ENCODE measurements at places on chromosomes 13 and 19.

DNA sequence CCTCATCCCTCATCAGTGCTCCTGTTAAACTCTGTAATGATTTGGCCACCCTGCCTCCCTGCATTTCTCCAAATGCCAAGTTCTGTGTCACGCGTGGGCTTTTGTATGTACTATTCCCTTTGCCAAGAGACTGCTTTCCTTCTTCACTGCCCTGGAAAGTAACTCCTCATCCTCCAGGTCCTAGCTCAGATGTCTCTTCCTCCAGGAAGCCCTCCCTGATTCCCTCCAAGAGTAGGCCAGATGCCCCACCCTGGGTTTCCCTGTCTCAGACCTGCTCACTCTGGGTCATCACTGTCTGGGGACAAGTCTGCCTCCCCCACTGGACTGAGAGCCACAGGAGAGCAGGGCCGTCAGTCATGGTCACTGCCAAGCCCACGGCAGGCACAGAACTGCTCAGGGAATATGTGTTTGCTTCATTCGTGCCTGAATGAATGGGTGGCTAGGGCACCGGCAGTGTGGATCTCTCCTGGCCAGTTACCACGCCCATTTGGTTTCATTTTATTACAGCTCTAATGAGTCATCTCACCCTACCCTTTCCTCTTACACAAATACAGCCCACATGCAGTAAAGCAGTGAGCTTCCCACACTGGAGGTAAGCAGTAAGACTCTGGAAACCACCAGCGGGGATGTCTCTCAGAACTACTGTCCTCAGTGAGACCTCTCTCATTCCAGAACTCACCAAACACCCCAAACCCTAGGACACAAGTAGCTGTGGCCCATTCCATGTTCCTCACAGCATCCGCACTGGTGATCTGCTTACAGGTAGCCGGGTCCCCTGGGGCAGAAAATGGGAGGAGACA, 12.1 kb upstream of the GPR4 start:
- peak; percentile 47 for DNase-seq

DNA sequence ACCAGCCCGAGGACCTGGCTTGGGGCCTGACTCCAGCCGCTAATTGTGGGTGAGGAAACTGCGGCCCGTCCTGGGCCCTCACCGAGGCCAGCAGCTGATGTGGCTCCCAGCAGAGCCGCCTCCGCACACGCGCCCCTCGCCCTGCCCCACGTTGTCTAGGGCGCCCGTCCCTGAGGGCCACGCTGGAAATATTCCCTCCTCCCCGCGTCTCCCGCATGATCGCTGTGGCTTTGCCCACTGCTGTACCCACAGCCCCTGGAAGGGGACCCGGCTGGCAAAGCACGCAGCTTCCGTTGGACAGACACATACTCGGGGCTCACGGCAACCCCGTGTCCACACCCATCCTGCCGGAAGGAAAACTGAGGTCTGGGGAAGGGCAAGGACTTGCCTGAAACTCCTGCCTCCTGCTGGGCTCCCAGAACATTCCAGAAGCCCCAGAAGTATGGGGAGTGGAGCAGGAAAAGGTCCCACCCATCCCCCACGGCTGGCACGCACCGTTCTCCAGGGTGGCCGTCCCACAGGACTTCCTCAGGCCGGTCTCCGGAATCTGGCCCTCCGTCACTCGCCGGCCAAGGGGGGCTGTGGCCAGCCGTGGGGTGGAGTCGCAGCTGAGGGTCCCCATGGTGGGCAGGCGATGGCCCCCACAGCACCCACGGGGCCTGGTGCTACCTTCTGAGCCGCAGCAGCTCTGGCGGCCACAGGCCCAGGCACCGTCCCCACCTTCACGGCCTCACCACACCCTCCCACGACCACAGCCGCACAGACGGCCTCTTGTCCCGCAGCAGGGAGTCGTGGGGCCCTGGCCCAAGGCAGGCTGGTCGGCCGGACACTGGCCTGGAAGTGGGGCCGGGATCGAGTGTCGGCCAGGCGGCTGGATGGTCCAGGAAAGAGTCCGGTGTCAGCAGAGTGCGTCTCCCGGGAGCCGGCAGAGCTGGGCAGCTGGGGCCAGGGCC, 13.6 kb upstream of the SHC2 start:
- no peak for DNase-seq

GRCh38 chr19:46944918-46945628, 74.6 kb upstream of the NPAS1 start:
- DNase-seq, result no peak

- peak; percentile 53 for DNase-seq
Measured at GRCh38 chr19:38317104-38317612, 1.4 kb upstream of the YIF1B start.

GRCh38 chr19:36686365-36687213, 823 bp upstream of the ZNF567 start:
- no peak for DNase-seq

DNA sequence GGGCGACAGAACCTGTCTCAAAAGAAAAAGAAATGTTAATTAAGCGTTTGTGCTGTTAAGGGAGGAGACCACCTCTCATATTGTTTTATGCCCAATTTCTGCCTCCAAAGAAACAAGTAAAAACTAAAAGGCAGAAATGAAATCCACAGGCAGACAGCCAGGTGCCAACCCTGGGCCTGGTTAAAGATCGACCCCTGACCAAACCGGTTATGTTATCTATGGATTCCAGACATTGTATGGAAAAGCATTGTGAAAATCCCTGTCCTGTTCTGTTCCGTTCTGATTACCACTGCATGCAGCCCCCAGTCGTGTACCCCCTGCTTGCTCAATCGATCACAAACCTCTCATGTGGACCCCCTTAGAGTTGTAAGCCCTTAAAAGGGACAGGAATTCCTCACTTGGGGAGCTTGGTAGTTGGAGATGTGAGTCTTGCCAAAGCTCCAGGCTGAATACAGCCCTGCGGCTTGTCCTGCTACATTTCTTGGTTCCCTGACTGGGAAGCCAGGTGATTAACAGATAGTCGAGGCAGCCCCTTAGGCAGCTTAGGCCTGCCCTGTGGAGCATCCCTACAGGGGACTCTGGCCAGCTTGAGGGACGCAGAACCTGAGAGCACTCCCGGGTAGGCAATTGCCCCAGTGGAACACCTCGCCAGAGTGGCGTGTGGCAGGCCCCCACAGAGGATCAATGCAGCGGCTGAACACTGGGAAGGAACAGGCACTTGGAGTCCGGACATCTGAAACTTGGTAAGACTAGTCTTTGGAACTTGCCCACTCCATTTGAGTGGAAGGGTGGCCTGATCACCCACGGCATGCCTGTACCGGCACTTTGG, 748 bp upstream of the ZNF552 start:
- no peak for DNase-seq

GRCh38 chr19:45693106-45693788, 781 bp downstream of the QPCTL start:
- peak; percentile 60 for DNase-seq

DNA sequence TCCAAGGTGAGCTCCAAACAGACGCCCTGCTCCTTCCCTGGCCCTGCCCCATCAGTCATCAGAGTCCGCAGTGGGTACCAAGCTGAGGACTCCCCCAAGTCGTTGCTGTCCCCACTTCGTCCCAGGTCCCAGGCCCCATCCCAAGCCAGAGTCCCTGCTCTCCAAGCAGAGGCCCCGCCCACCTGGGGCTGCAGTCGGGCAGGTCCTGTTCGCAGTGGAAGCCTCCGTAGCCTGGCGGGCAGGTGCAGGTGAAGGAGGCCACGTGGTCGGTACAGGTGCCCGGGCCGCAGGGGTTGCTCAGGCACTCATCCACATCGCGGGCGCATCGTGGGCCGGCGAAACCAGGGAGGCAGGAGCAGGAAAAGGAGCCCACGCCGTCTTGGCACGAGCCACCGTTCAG, 19.4 kb downstream of the NOTCH3 start:
- DNase-seq, result no peak

DNA sequence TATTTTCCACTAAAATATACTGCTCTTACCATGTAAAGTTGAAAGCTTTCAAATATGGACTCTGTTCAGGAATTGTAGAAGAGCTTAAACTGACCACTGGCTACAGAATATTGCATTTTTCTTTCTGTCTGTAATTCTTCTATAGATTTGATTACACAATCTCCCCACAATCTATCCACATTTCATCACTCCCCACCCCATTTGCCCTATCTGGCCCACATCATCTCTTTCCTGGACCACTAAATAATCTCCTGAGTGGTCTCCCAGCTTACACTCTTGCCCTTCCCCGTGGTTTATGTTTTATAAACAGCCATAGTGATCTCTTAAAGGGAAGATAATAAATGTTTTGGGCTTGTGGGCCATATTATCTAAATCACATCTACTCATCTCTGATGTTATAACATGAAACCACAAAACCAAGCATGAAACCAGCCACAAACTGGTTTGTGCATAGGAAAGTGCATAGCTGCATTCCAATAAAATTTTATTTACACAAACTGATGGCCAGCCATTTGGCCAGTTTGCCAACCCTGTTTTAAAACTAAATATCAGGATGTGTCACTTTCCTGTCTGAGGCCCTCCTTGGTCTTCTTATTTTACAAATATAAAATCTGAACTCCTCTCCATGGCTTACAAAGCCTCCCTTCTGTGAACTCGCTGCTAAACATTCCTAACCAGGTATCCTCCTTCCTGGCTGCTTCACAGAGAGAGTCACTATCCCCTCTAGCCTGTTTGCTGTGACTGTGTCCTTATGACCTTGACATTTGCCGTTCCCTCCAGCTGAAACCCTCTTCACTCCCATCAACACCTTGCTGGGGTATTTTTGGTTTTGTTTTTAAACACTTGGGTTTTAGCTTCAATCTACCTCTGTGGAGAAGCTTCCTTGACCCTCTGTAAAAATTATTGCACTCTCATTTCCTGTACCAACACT, 500.9 kb downstream of the GPC6 start:
- no peak for DNase-seq

DNA sequence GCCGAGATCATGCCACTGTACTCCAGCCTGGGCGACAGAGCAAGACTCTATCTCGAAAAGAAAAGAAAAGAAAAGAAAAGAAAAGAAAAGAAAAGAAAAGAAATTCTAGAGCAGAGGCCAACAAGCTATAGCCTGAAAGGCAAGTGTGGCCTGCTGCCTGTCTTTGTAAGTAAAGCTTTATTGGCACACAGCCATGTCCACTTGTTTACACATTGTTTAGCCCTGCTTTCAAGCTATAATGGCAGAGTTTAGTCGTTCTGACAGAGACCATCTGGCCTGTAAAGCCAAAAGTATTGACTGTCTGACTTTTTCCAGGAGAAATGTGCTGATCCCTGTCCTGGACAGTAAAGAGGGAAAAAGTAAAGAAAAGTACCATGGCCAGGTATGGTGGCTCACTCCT, 18.3 kb downstream of the NWD1 start:
- DNase-seq, result no peak

GRCh38 chr13:87736849-87737385, 65.7 kb downstream of the SLITRK5 start:
- no peak for DNase-seq

DNA sequence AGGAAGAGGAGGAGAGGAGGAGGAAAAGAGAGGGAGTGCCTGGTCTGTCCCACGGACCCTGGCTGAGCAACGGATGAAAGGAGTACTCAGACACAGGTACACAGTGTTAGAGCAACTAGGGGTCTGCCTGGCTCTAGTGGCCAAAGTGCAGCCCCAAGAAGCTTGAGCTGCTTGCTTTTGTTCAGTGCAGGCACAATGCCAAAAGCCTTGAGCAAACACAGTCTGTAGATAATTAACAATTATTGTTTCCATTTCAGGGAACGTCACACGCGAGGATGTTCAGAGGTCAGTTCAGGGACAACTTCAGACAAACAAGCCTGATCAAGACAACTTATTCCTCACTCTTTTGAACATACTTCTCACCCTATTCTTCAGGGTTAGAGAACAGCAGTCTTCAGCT, 32.2 kb upstream of the ZNF726 start:
- no peak for DNase-seq

DNA sequence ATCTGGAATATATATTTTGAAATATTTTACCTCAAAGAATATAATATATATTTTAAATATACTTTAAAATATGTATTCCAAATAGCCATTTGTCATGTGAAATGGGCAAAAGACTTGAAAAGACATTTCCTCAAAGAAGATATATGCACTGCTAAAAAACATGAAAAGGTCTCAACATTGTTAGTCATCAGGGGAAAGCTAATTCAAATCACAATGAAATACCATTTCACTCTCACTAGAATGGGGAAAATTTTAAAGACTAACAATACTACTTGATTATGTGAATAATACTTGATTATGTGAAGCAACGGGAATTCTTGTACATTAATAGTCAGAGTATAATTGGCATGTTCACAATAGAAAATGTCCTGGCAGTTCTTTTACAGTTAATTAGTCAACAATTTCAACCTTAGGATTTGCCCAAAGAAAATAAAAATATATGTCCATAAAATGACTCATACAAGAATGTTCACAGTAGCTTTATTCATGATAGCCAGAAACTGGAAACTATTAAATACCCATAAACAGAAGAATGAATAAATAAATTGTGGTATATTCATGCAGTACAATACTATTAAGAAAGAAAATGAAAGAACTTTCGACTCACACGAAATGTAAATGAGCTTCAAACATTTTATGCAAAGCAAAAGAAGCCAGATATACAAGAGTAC, 6.8 kb upstream of the KBTBD6 start:
- DNase-seq, result no peak

DNA sequence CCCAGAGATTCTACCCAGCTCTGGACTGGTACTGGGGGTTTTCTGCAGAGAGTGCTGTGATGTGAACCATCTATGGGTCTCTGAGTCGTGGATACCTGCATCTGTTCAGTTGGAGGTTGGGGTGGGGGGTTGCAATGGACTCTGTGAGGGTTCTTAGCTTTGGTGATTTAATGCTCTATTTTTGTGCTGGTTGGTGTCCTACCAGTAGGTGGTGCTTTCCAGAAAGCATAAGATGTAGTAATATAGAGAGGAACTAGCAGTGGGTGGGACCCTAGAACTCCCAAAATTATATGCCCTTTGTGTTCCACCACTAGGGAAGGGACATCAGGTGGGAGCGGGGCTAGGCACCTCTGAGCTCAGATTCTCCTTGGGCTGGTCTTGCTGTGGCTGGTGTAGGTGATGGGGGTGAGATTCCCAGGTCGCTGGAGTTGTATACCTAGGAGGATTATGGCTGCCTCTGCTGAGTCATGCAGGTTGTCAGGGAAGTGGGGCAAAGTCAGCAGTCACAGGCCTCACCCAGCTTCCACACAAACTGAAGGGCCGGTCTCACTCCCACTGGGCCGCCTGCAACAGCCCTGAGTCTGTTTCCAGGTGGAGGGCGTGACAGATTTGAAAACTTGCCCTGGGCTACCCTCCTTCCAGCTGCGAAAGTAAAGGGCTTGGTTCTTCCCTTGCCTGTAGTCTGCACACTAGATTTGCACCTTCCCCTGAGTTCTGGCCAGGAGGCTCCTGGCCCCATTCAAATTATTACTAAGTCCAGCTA, 573.0 kb upstream of the SLITRK1 start:
- DNase-seq, result no peak

- DNase-seq, result no peak
Measured at GRCh38 chr13:23450340-23451046, 17.0 kb upstream of the SACS start.

GRCh38 chr19:39409208-39410016, 2.8 kb downstream of the ZFP36 start:
- peak; percentile 97 for DNase-seq

DNA sequence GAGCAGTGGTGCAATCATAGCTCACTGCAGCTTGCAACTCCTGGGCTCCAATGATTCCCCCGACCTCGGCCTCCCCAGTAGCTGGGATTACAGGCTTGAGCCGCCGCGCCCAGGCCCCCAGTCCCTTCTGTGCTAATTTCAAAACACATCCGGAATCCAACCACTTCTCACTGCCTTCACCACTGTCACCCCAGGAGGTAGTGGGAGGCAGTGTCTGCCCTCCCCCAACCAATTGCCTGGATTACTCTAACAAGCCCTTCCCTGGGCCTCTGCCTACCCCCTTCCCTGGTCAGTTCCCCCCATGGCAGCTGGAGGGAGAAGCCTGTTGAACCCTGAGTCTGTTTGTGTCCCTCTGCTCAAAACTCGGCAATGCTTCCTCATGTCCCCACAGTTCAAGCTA, 2.3 kb downstream of the PRAM1 start:
- DNase-seq, result no peak
